ENCODE measurements at places on chromosomes 13 and 19.
A peak's percentile ranks its signal among the peaks of the same experiment; 100 is the strongest.

DNA sequence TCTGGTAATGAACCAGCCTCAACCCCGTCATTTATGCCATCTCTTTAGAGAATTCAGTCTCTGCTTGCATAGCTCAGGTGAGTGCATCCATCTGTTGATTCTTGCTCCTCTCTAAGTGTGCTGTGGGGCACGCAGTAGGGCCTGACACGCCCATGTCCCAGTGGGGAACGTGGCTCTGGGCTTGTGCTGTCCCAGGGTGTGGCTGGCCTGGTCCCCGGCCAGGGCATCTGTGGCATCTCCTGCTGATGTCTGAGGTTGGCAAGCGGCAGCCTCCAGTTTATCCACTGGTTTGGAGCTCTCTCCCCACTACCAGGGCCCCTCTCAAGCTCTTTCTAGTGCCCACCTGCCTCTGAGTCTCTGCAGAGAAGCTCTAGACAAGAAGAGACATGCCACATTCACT lies 146.6 kb upstream of the GJB6 start:
- DNase-seq = no peak

GRCh38 chr13:50389726-50390125 lies 374.5 kb downstream of the KCNRG start:
- peak; percentile 84 for DNase-seq

GRCh38 chr13:47233734-47234133 lies 336.9 kb upstream of the HTR2A start:
- no peak for DNase-seq

DNA sequence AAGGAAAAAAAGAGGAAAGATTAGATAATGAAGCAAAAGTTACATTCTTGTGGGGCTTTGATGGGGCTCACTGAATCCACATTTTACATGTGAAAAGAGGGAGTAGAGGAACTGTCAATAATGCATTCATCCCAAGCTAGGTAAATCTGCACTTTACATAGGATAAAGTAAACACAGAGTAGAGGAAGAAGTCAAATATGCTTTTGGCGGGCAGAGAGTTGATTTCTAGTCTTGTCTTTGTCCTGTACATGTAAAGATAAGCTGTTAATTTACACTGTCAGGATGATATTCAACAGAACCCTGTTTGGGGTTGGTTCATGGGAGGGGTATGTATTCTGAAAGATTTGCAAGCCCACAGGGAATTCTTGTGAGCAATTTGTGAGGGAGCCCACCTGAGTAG lies 18.0 kb upstream of the TNFRSF19 start:
- no peak for DNase-seq

DNA sequence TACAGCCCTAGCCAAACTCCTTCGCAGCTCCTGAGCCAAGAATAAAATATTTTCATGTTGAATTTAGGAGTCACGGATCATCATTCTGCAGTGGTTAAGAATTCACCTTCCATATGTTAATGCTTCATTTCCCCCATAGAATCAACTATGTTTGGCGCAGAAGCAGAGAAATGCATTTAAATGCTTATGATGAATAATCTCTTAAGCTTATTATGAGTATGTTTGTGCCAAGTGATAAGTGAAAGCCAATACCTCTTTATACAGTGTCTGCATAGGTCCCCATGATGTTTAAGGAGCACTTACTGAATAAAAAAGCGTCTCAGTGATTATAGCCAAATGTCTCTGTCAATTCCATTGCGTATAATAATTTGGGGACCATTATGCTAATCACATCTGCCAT lies 32.7 kb upstream of the POMP start:
- no peak for DNase-seq

- no peak for DNase-seq
Observed at GRCh38 chr13:44312834-44313551, 60.6 kb upstream of the SERP2 start.

DNA sequence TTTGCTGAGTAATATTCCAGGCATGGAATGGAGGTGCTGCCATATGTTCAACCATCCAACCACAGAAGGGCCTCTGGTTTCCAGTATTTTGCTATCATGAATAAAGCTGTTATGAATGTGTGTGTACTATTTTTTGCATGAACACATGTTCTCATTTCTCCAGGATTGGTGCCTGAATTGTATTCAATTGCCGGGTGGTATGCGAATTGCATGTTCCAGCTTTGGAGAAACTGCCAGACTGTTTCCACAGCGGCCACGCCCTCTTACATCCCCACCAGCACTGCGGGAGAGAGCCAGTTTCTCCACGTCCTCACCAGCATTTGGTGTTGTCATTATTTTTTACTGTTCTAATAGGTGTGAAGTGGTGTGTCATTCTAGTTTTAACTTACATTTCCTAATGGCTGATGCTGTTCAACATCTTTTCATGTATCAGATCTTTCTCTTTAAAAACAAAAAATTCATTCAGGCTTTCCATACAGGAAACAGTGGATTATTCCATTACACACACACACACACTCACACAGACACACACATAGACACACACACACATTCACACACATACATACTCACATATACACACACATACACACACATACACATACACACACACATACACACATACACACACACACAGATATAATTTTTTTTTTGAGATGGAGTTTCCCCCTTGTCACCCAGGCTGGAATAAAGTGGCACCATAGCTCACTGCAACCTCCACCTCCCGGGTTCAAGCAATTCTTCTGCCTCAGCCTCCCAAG lies 154.1 kb downstream of the PTPRS start:
- peak; percentile 7 for DNase-seq

- DNase-seq = no peak
Observed at GRCh38 chr13:42762917-42763316, 18.5 kb upstream of the FAM216B start.

- peak; percentile 89 for DNase-seq
Observed at GRCh38 chr13:100522618-100523309, 65.8 kb downstream of the GGACT start.

DNA sequence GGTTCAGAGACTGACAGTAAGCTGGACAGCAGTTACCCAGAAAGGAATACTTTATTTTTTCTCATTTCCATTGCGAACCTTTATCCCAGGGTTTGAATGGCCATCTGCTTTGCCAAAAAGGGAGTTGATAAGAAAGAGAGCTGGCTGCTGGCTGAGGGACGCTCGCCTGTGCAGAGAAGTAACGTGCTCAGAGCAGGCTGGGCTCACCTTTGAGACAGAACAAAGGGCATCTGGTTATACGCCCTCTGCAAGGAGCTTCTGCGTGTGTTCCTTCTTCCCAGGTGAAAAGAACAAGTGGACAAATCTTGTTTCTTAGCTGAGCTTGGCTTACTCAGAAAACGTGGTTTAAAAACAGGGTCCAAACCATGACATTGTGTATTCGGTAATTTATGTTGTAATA lies 47.4 kb downstream of the EFNB2 start:
- DNase-seq = no peak

DNA sequence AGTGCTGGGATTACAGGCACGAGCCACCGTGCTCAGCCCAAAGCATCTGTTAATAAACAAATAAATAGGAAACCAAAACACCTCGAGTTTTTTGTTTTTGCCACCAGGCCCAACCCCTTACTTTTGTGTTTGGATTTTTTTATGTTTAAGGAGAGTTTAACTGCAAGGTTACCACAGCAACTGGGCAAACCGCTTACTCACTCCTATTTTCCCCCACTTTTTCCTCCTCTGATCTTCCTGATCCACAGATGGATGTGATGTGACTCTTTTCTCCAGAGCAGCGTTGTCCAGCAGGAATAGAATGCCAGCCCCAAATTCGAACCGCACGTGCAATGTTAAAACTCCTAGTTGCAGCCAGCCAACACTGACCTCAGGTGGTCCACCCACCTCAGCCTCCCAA lies 2.1 kb upstream of the PNMA8B start:
- no peak for DNase-seq

DNA sequence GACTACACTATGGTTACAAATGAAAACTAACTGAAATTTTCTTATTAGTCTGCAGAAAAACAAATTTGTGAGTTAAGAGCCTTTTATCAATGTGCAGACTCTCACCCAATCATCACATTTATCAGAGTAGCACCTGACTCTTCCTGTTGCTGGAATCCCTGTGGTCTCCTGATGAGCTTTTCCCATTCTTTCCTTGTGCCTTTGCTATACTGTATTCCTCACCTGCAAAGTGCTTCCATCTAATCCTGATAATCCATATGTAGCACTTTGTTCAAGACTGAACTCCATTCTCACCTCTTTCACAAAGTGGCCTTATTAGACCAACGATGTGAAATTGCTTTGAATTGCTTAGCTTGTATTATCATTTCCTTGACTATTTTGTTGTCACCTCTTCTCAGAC lies 225.3 kb downstream of the LHFPL6 start:
- DNase-seq = no peak

GRCh38 chr13:100387416-100387815 lies 201.2 kb downstream of the GGACT start:
- no peak for DNase-seq

GRCh38 chr19:10535613-10536012 lies 8.1 kb upstream of the ATG4D start:
- DNase-seq = no peak

- DNase-seq = no peak
Observed at GRCh38 chr19:38375748-38376147, 1.4 kb downstream of the PSMD8 start.

DNA sequence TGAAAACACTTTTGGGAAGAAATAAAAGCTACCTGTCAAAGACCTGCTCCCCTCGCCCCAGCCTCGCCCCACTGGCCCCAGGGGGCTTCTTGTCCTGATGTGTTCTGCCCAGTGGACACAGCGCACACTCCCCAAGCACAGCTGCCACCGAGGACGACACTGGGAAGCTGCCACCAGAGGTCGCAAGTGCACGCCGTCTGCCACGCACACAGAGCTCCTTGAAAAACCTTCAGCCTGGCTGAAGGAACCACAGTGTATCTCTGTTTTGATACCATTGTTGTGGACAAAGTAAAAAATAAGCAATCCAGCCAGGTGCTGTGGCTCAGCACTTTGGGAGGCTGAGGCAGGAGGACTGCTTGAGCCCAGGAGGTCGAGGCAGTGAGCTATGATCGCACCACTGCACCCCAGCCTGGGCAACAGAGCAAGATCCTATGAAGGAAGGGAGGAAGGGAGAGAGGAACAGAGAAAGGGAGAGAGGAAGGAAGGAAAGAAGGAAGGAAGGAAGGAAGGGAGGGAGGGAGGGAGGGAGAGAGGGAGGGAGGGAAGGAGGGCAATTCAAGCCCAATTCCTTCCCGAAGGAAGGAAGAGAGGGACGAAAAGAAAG lies 57.3 kb downstream of the CEBPG start:
- peak; percentile 78 for DNase-seq

DNA sequence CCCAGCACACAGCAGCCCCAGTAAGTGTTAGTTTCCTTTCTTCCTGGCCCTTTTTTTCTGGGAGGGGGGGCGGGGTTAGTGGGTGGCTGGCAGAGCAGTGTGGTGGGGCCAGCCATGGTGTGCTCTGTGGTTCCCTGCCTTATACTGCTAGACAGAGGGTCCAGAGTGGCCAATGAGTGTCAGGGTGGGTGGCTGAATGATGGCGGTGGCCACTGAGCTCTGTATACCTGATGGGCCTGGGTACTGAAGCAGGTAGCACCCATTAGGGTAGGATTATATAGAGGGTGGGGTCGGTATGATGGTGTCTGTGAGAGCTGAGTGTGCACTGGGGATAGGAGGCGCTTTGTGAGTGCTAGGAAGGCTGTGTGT lies 13.8 kb downstream of the CIC start:
- DNase-seq = no peak

DNA sequence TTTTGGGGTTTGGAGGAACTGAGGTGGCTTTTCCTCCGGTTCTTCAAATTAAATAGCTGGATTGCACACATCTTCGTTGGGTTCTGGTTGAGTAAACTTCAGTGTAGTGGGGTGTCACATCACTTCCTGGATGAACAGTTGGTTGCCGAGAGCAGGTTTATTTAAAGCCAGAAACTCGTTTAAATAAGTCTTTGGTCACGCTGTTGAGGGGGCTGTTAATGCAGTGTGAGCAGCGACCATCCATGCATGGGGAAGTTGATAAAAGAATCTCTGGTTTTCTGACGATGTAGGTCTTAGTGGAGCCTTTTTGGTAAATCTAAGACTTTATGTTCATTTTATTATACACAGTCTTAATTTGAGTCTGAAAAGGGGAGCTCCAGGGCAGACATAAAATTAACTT lies 351.2 kb upstream of the ARGLU1 start:
- DNase-seq = no peak

GRCh38 chr19:2762783-2763496 lies 20.1 kb downstream of the SGTA start:
- DNase-seq = no peak

GRCh38 chr13:19181021-19181620 lies 503 bp downstream of the TUBA3C start:
- no peak for DNase-seq

DNA sequence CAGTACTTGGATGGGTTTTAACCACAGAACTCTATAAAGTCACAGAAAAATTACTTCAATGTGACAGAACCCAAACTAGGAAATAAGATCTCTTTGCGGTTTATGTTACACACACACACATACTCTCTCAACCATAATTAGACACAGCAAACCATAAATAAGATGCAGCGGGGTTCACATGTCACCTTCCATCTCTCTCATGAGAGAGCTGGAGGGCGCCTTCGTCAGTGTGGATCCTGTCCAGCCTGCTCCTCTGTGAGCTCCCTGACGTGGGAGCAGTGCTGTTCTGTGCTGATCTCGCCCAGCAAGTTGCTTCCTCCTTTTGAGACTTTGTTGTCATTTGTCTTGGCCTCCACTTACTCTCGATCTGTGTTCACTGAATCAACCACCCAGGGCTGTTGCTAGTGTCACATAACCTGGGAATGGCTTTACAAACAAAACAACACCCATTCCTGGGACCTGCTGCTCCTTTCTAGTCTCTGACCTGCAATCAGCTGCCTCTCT lies 204.9 kb upstream of the KL start:
- no peak for DNase-seq

GRCh38 chr13:110641055-110642015 lies 26.0 kb downstream of the NAXD start:
- DNase-seq = peak; percentile 66

DNA sequence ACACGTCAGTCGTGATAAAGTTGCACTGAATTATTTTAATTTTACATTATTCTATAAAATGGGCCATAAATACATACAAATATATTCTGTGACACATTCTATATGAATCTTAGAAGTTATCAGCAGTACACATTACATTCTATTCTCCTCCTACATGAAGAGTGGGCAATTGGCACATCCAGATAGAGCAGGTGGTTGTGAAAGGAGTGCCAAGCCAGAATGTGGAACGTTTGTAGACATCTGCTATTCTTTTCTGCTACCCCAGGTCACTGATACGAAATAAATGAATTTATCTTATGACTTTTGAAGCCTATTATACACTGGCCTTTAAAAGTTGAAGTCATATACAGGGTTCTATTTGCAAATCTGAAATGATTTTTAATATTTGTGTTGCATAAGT lies 373.2 kb downstream of the PCDH17 start:
- peak; percentile 28 for DNase-seq

DNA sequence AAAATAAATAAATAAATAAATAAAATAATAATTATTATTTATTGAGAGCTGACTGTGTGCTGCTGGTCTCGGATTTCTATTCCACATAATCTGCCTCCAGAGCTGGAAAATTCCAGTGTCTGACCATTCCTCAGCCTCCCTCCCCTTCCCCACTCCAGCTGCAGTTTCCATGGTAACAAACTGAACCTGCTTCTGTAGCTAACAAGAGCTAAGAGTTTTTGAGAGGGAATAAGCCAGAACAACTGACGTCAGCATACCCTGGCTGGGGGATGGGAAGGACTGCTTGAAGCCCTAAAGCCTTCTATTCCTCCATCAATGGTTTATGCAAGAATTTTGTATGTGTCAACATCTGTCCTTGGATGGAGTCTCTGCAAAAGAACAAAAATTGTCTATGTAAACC lies 26.0 kb upstream of the PEG3 start:
- no peak for DNase-seq

- no peak for DNase-seq
Observed at GRCh38 chr13:42259515-42259914, 12.4 kb upstream of the AKAP11 start.

- no peak for DNase-seq
Observed at GRCh38 chr19:58450856-58451357, 515 bp upstream of the ZNF324B start.
